T-helper 22 cell (primary cell): ENCODE measurements at places on chromosomes 3 and 15.

GRCh38 chr3:191070201-191070600 lies 128.8 kb upstream of the OSTN start:
- no peak for DNase-seq

- no peak for DNase-seq
These were observed 79.6 kb downstream of the IGF2BP2 start for GRCh38 chr3:185744997-185745843.

- DNase-seq: no peak
These were observed 185.1 kb upstream of the SNTN start for GRCh38 chr3:63467392-63467791.

DNA sequence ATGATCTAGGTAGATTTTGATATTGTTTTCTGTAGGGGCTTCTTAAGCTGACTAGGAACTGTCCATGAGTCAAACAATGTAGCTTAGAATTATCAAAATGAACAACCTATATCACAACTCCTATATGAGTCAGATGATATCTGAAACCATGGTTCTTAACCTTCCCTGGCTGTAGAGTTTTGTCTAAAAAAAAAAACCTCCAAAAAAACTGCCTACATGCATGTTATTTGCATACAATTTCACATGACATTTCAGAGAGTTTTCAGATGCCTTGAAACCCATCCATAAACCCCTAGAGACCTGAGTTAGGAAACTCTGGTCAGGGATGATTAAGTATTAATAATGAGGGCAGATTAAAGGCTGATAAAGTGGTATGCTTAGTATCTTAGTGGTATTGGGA lies 157.0 kb downstream of the CHST2 start:
- DNase-seq: no peak

DNA sequence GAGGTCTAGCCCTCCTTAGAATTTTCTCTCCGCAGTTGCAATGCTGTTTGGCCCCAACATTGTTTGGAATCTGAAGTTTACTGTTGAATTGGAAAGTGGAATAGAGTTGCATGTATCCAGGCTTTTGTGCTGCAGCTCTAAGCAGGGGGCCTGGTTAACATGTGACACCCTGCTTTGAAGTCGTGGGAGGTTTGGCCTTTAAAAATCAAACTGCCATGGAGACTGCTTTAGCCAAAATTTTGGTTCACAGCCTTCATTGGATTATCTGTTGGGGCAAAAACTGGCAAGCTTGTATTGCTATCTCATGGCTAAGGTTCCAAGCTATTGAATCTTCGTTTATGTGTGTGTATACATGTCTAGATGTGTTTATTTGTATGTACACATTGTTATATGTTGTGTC lies 15.8 kb downstream of the CYP11A1 start:
- no peak for DNase-seq

DNA sequence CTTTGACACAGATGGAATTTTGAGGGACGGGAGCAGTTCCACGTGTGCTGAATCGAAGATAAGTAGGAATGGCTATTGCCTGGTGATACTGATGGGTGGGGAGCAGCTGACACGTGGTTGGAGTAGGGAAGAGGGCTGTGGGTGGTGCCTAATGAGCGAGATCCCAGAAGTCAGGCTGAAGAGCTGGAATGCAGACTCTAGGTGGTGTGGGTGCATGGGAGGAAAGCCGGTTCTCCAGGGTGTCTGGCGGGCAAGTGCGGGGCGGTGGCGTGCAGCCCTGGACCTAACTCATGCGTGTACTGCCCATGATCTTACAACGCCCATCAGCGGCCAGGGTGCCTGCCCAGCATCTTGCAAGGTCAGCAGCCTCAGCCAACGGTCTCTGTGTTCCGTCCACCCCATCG lies 63.1 kb downstream of the ARNT2 start:
- no peak for DNase-seq

DNA sequence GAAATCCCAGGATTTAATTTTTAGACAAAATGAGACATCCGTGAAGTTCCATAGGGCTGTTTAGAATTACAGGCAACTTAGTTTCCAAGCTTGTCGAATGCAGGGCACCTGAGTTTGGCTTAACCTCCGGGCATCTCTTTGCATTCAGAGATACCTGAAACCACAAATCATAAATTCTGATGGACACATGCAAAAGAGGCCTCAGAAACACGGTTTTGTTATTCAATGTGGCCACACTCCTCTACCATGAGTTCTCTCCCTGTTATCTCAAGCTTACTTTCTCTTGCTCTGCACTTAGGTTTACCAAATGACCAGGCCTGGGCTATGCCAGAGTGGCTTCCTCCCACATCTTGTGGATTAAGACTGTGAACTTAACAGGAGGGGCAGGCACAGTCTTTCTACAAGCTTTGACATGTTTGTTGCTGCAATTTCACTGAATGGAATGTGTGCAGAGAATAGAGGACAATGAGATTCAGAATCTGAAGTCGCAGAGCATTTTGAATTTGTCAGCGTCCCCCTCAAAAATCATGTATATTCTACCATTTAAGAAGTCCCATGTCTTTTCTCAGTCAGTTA lies 137.7 kb downstream of the TPRG1 start:
- no peak for DNase-seq

GRCh38 chr3:49022688-49023171 lies 809 bp downstream of the NDUFAF3 start:
- no peak for DNase-seq

GRCh38 chr3:146682171-146682570 lies 77.0 kb upstream of the PLSCR5 start:
- DNase-seq: no peak

- DNase-seq: no peak
These were observed 3.3 kb downstream of the HES1 start for GRCh38 chr3:194139071-194139813.

GRCh38 chr15:85828874-85829273 lies 34.1 kb upstream of the KLHL25 start:
- no peak for DNase-seq

DNA sequence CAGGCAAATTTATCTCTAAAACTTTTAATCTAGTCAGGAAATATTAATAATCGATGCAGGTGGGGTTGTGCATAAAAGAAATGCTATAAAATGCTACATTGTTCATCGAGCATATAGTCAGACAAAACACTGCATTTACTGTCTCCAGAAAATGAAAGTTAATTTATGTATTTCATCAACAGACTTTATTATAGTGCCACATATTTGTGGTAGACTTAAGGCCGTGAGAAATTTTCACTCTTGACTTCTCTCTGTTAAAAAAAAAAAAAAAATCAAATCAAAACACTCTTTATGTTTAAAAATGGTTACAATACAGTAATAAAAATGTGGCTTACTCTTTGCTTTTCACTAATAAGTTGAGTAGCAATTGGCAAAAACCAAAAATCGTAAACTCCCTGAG lies 67.4 kb downstream of the RBMS3 start:
- DNase-seq: no peak

DNA sequence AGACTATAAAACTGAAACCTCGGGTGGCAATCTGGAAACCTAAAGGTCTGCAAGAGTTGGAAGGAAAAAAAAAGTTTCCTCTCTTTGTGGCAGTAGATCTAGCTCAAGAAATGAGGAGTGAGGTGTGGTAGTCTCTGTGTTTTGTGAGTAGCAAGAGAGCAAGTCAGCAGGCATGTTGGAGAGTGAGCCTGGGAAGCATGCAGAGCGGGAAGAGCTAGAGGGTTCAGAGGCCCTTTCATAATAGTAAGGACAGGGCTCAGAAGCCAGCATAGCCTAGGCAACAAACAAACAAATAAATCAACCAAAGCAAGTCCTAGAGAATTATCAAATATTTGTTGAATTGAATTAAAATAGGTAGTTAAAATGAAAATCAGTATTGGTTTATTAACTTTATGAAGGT lies 189.7 kb upstream of the CBLB start:
- DNase-seq: no peak

- DNase-seq: no peak
These were observed 642.3 kb upstream of the CFAP20DC start for GRCh38 chr3:59692117-59692516.

GRCh38 chr3:141124715-141125114 lies 73.6 kb downstream of the SPSB4 start:
- no peak for DNase-seq

DNA sequence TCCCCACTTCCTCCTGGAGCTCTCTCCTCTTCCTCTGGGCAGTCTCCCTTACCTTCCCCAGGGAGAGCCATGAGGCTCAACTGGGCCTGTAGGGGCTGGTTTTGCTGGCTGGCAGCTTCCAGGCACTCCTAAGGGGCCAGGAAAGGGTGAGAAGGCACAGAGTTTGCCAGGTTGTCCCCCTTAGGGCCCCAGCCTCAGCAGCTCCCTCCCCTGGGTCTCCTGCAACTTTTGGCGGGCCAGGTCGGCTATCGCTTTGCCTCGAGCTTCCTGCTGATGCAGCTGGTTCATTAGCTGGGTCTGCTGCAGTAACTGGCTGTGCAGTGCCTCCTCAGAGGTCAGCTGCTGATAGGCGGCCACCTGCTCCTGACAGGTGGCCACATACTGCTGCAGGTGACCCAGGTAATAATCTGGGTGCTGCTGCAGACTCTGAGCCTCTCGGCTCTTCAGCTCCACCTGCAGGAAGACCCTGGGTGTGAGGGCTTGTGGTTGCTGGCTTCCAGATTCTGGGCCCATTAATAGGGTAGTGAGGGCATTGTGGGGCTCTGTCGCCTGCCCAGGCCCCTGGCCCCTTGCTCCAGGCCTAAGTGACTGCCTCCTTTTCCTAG lies 29.7 kb upstream of the OR4F6 start:
- no peak for DNase-seq

DNA sequence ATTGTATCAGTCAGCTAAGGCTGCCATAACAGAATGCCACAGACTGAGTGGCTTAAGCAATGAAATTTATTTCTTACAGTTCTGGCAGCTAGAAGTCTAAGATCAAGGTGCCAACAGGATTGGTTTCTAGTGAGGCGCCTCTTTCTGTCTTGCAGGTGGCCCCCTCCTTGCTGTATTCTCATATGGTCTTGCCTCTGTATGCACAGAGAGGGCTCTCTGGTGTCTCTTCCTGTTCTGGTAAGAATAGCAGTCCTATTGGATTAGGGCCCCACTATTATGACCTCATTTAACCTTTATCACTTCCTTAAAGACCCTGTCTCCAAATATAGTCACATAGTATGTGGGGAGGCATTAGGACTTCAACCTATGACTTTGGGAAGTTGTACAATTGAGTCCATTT lies 253.9 kb downstream of the EDEM1 start:
- DNase-seq: no peak

DNA sequence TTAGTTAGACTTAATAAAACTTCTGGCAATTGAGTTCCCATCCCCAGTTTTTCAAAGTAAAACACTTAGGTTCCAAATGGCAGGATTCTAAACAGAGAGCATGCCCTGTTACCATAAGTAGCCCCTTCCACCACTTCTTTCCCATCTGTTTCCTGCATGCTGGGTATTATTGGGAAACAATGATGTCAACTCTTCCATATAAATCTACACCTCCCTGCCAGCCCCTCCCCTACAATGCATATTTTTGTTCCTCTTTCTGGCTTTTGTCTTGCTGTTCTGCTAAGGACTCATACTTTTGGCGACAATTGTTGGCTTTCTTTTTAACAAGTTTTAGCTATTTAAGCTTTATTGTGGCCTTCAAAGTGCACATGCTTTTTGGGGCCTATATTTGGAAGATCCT lies 11.1 kb downstream of the ARHGAP31 start:
- no peak for DNase-seq

DNA sequence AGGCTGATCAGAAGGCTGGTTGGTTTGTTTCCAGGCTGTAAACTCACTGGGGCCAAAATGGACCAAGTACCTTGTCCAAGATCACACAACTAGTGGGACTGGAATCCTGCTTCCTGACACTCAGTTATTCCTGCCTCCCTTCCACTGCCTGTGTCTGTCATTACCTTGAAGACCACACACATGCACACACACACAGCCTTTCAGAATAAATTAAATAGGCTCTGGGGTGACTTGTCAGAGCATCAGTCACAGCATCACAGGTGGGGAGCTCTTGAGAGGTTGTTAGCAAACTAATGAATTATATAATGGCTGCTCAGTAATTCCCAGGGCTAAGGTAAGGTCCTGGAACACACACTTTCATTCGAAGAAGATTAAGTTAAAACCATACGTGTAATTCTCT lies 231.8 kb downstream of the UACA start:
- DNase-seq: no peak

DNA sequence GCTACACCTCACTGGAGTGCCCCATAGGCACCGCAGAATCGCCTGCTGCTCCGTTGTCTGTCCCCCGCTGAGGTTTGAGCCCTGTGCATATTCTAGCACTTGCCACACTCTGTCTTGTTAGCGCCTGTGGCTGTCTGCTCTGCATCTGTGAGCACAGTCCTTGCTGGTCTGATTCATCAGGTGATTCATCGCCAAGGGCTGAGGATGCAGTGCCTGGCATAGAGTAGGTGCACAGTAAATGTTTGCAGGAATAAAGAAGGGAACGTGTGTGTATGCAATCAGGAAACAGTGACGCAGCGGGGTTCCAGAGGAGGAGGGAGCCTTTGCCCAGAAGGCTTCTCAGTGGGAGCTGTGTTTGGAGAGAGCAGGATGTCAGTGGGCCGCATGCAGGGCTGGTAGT lies 124.0 kb upstream of the PLXNA1 start:
- DNase-seq: no peak

DNA sequence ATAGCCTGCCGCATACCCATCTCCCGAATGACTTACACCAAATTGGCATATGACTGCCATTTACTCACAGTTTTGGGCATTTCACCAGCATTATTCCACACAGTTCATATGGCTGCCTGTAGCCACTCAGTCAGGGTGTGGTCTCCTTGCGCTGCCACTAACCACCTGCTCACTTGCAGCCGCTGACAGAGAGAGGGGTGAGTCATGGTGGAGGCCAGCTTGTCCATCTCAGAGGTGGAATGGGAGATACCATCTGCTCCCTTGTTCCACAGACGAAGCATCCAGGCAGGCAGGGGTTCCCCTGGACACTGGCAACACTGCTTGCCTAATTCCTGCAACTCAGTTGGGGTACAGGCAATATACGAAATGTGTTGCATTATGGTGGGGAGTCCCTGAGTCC lies 15.6 kb downstream of the CCRL2 start:
- no peak for DNase-seq

- DNase-seq: no peak
These were observed 452.1 kb upstream of the RASGRP1 start for GRCh38 chr15:39016706-39017105.

DNA sequence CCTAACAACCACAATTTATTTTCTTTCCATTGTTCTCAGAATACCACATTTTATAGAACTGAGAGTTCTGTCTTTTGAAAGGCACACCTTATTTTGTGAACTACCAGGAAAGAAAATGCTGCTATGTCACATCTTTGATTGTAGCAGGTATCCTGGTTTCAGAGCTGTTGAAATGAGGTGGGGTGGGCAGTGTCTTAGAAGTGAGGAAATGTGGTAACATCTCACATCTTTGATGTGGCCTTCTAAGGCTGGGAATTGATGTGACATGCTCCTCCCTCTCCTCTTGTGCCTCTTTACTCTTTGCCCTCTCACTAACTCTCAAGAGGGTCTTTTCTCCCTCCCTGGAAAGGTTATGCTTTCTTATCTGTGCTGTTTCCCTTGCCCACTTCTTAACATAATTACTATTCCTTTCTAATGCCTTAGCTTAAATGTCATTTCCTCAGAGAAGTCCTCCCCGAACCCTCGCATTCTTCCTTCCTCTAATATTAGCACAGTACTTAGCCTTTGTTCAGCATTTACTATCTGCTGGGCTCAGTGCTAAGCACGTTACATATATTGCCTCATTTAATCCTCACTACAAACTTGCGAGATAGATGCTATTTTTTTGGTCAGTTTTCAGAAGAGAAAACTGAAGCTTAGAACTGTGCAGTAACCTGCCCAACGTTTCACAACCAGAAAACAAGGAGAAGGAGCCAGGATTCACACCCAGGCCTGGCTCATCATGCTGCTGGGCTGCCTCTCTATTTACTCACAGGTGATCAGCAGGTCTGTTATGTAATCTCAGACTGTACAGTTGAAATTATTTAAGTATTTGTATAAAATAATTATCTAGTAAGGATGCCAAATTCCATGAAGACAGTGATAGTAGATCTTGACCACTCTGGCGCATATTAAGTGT lies 24.0 kb upstream of the SPTSSB start:
- no peak for DNase-seq
